HuH-7.5 (cell line): ENCODE measurements at places on chromosomes 5 and 9.
A peak's percentile ranks its signal among the peaks of the same experiment; 100 is the strongest.

DNA sequence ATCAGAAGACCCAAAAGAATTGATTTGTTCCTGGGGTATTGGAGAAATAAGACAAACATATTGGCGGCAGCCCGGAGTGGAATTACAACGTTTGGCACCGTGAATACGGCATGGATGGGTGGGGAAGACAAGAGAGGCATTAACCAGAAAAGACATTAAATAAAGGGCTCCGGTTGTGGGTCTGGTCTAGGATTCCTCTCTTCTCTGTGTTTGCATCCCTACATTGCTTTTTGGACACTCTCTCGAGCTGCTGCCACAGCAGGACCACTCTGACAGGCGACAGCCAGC is 138.7 kb upstream of the PALM2AKAP2 start:
- DNase-seq, result no peak

DNA sequence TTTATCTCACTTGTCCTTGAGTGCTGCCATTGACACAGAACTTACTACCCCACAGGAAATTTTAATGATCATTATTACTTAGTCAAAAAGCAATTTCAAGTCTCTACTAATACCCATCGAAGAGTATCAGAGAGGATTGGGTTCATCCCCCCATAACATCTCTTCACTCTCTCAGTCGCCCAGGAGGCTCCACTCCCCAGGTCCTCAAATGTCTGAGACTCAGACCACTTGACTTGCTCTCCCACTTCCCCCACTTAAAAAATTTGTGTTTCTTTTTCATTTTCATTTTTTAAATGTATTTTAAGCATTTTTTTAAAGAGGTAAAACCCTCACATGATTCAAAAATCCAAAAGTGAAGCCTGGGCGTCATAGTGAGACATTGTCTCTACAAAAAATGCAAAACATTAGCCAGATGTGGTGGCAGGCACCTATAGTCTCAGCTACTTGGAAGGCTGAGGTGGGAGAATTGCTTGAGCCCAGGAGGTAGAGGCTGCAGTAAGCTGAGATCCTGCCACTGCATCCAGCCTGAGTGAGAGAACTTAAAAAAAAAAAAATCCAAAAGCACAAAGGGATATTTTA is 56.8 kb upstream of the TRAF1 start:
- no peak for DNase-seq

DNA sequence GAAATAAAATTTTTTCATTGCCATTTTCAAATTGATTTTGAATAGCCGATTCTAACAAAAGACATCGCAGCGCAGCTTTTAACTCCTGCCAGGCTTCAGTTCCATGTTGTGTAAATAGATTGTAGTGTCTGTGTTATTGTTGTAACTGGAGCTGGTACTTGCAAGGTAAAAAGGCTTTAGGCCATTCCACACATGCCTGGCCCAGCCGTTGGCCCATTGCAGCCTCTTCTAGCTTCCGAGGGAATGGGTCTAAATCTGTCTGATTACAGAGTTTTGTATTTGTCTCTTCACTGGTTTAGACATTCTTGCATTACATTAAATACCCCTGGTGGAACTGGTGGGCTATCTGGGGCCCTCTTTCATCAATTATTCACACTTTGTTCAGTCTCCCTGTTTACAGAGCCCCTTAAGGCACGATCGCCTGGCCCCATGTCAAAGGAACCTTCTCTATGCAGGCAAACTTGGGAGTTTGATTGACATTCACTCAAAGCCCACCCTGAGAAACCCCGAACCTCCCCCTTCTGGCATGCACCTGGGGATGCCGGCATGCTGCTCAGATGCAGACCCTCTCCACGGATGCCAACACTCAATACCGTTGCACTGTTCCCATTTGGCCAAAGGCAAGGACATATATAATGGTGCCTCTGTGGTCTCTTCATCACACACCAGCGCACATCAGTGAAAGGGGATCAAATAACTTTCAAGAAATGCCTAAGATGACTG is 281.7 kb upstream of the IRX2 start:
- no peak for DNase-seq

DNA sequence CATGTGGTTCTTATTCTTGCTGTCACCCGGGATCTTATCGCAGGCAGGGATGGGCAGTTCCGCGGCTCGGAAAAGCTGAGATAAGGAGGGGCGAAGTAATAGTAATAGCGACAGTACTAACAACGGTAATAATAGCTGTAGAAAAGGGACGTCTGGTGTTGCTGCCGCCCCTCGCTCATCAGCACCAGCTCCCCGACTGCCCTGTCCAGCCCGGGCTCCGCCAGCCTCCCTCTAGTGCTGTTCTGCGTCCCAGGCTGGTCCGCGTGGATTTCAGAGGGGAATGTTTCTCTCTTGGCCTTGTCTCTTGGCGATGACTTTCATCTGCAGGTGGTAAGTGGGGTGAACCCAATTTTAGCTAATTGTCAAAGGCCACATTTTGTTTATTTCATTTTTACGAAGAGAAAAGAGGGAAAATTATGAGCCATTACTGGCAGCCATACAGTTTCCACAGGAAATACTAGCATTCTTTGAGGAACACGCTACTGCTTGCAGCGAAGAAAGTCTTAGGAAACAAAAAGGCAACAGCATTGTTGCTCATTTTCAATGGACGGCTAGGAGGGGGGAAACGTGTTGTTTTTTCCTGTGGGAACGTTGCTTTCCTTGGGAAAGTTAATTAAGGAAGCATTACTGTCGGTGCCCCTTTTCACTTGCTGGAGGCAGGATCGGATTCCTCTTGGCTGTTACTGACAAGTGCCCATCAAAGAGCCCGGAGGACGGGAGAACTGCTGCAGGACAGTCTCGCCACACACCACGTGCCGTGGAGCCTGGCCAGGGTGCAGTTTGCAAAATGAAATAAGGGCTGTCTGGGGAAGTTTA is 762 bp downstream of the SNCAIP start:
- peak; percentile 23 for DNase-seq

DNA sequence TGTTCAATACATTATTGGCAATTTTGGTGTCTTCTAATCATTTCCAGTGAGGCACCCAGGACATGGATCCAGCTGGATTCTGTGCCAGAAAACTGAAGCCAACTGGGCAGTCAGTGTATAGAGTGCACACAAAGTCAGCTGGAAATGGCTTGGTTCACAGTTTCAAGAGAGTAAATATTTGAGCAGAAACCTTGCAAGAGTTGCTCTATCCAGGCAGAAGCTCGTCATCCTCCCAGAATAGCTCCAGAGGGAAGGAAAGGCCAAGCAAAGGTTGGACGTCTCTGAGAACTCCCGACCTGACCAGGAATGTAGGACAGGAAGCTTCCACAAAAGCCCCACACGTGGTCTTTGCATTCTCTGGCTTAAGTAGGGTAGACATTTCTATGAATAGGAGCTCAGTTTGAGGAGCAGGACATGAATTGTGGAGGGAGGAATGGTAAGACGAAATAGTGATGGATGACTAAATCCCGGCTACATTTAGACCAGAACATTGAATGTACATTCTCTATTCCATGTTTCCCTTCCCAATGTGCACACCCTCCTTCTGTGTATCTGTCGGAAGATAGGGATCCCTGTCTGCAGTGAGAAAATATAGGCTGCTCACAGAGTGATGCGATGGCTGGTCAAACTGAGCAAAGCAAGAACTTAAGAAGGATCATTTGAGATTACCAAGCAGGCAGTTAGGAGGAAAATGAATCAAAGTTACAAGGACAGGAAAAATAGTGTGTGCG is 72.7 kb upstream of the FCN2 start:
- DNase-seq, result no peak

DNA sequence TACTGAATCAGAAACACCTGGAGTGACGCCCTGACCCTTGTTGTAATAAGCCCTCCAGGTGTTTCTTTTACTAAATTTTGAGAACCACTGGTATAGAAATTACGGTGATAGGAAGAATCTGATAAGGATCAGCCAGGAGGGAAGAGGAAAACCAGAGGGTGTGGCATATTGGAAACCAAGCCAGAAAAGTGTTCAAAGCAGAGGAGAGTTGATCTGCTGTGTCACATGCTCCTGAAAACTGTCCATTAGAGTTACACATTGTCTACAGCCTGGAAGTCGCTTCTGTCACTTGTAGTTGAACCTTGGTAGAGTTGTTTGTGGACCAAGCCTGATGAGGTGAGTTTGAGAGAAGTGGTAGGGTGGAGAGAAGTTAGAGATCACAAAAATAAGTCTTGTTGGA is 497.4 kb downstream of the ENC1 start:
- DNase-seq, result no peak

- no peak for DNase-seq
These were observed at the start of gene SH3GL2 for GRCh38 chr9:17578911-17579793. Gene SH3GL2 (plus strand): TSS chr9:17579066.

DNA sequence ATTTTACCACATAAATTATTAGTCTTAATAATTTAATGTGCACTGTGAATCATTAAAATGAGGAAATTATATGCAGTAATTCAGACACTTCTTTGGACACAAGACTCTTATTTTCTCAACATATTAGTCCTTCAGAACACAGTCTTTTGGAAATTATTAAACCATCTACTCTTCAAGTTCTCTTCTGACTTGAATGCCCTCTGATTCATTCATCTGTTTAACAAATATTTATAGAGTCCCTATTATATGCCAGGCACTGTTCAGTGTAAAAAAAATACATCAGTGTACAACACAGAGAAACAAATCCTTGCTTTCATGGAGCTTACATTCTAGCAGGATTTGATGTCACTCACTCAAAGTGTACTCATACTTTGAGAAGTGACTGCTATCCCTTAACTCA is 163.4 kb upstream of the IL12B start:
- DNase-seq, result no peak
